Stimulated activated naive CD4-positive, alpha-beta T cell treated with Interleukin-2 at 50 U/mL for 16 hours (primary cell): ENCODE measurements at places on chromosomes 12 and 14.
A peak's percentile ranks its signal among the peaks of the same experiment; 100 is the strongest.

DNA sequence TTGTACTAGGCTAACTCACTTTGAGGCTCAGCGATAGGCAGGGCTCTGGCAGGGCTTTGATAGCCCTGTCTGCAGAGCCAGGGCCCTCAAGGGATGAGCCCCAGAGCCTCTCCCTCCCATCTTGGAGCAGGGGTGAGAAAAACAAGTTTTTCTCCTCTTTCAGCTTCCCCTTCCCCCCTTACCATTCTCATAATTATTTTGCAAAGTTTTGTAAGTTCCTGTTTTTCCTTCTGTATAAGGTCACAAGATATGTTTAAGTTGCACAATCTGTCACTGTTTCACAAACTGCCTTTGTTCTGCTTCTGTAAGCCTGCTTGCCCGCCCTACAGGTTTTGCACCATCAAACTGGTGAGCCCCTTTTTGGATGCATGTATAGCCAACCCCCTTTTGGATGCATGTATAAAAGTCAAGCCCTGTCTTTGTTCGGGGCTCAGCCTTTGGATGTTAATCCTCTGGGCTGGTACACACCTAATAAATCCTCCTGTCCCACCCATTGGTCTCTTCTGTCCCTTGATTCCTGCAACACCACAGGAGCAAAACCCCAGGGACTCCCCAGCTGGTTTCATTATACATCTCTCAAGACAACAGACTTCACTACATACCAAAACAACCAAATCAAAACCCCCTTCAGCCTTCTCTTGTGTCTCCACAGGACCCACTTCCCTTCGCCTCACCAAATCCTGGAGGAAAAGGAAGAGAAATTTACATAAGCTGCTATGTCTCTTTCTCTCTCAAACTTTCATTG, 52.5 kb upstream of the RESF1 start:
- DNase-seq = no peak

GRCh38 chr12:59168647-59169046, 248.3 kb upstream of the LRIG3 start:
- DNase-seq = no peak

GRCh38 chr14:54377501-54377900, 19.3 kb upstream of the CDKN3 start:
- DNase-seq = no peak

GRCh38 chr12:124543052-124543589, 24.3 kb downstream of the NCOR2 start:
- DNase-seq = no peak

- no peak for DNase-seq
Observed at GRCh38 chr12:71045781-71046180, 112.0 kb downstream of the TSPAN8 start.

DNA sequence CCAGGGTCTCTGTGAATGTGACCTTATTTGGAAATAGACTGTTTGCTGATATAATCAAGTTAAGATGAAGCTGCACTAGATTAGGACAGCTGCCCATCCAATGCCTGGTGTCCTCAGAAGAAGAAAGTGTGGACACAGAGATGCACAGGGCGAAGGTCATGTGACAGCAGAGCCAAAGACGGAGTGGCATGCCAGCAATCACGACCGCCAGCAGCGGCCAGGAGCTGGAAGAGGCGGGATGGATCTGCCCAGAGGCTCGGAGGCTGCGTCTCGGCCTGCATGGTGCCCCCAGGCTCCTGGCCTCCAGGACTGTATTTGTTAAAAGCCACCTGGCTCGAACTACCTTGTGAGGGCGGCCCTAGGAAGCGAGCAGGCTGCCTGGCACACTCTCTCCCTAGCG, 76.5 kb downstream of the RFLNA start:
- DNase-seq = no peak

- no peak for DNase-seq
Observed at GRCh38 chr12:109160433-109160832, 44.0 kb downstream of the ACACB start.

- no peak for DNase-seq
Observed at GRCh38 chr12:56141946-56142784, 10.2 kb upstream of the MYL6B start.

DNA sequence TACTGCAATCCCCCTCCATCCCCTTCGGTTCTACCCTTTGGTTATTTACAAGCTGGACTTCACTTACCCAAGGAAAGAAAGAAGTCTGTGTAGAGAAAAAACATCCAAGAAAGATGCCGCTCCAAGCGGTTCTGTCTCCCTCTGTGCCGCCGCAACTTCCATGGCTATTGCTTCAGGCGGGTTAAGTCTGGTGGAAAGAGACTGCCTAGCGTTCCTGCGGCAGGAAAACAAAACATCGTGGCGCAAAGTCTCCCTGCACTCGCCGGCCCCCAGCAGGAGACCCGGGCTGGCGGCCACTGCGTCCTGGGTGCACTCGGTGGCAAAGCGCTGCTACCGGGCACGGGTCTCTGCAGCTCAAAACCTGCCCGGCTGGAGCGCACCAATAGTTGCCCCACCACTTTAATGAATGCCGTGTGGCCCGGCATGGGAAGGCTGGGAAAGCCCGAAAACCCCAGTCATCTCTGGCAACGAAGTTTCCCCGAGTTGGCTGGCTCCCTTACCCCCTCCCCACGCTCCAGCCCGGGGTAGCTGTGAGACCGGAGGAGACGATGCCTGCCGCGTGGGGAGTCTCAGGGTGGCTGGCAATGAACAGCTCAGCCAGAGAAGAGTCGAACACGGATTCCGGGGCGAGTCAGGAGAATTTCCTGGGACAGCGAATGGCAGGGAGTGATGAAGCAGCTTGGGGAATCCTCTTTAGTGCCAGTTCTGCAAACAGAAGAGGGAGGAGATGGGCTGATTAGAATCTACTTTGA, 3.5 kb upstream of the KCNK10 start:
- DNase-seq = no peak

DNA sequence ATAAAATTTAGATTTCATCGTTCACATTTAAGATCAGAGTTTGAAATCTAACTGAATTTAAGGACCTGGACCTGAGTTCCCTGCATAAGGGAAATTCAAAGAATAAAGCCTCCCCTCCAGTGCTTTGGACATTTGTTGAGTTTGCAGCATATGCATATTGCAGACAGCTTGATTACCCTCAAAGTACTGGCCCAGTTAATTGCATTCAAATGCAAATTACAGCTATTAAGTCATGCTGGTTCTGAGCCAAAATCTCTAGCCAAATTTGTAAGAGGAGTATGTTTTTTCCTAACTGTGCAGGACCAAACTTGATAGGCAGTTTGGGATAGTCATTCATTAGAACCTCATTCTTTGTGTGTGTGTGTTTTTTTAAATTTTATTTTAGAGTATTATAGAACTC, 9.1 kb upstream of the KIF21A start:
- no peak for DNase-seq

- no peak for DNase-seq
Observed at GRCh38 chr12:113142173-113142885, 6.8 kb upstream of the RASAL1 start.

- DNase-seq = no peak
Observed at GRCh38 chr14:50763382-50764007, 67.5 kb downstream of the NIN start.

DNA sequence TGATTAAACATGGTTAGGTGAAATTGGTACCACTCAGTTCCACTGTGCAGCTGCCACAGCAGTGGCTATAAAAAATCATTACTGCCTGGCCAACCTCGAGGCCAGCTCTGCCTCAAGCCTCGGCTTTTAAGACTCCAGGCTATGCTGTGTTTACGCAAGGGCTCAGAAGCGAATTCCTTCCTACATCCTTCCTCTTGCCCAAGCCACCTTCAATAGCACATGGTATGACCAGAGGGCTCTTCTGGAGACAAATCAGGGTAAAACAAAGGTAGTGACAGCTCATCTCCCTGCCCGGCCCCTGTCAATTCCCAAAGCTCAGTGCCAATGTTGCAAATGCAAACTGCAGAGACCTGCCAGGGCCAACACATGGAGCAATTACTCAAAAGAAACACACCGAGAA, 31.9 kb downstream of the NUAK1 start:
- DNase-seq = no peak

- DNase-seq = peak; percentile 18
Observed at GRCh38 chr12:56487448-56488040, 417 bp downstream of the GLS2 start.

GRCh38 chr14:77145975-77146740, 4.6 kb upstream of the ZDHHC22 start:
- DNase-seq = no peak

GRCh38 chr12:10558301-10558700, 52.6 kb downstream of the EIF2S3B start:
- no peak for DNase-seq

DNA sequence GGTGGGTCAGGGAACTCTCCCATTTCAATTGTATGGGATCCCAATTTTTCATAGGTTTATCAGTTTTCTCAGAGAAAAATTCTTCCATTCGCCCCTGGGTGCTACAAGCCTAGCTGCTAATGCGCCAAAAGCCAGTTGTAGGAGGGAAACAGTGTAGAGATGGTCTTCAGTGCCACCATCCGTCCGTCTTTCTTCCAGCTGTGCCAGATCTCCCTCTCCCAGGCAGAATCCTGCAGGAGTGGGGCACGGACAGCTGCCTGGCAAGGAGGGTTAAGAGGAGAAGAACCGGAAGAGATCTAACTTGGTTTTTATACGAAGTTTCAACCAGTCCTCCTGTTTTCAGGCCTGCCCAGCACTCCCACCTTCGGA, 38.9 kb upstream of the FUT8 start:
- DNase-seq = no peak

DNA sequence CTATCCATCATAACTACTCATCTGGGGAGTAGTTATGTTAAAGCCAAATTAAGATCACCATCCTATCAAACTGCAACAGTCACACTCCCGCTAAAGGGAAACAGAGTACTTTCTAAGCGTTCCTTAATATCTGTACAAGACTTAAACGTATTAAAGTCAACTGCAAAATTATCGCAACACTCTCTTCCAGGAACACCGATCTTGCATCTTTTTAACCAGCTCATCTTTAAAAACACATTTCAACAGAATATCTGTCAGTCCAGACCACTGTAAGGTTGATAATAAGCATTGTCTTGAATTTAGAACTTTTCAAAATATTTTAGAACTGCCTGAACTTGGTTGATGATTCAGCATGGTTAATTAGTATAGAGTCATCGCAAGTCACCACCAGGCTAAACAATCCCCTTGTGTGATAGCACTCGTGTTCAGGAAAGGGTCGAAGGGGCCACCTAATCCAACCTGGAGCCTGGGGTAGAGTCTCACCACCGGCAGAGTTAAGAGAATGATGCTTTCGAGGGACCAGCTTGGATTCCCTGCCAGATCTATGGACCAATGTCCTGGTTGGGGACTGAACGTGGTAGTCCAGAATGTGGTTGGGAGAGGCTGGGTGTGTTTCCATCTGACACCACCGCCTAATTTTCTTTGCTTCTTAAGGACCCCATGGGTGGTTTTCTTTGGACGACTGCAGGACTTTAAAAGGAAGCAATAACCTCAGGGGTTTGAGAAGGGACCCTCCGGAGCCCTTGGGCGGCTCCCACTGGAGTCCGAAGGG, 890 bp downstream of the SPTLC2 start:
- DNase-seq = peak; percentile 13

DNA sequence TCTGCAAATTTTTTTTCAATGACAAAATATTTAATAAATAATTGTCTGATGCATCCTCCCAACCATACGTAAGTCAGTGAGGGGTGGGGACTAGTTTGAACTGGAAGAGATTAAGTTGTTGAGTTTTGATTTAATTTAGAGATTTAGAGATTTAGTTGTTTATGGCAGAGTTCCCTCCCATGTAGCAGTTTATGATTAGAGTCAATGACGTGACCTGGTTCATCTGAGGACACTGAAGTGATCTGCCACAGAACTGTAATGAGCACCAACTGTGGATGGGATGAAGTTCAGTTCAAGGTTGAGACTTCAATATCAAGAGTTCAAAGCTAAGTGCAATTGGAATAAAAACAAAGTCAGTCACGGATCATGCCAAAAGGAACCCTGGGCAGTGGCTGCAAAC, 609.3 kb downstream of the NOVA1 start:
- no peak for DNase-seq

DNA sequence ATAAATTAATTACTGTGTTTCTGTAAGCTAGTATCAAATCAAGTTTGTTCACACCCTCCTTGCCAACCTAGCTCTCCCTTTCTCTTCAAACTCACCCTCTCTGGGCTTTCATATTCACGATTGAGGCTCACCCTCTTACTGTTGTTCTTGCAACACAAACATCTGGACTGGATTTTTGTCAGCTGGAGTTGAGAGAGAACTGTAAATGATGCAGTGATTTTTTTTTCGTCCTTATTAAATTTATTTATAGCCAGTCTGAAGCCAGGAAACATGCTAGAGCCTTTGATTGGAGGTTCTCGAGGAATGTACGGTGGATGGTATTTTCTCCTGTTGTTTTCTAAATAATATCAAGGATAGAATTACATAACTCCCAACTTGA, 485.1 kb downstream of the ZFP36L1 start:
- DNase-seq = no peak

- DNase-seq = no peak
Observed at GRCh38 chr12:32501835-32502333, 102.5 kb downstream of the FGD4 start.

GRCh38 chr14:63993992-63994391, 141.2 kb downstream of the SYNE2 start:
- DNase-seq = no peak

GRCh38 chr14:98269533-98269932, 1002.5 kb downstream of the BCL11B start:
- no peak for DNase-seq

DNA sequence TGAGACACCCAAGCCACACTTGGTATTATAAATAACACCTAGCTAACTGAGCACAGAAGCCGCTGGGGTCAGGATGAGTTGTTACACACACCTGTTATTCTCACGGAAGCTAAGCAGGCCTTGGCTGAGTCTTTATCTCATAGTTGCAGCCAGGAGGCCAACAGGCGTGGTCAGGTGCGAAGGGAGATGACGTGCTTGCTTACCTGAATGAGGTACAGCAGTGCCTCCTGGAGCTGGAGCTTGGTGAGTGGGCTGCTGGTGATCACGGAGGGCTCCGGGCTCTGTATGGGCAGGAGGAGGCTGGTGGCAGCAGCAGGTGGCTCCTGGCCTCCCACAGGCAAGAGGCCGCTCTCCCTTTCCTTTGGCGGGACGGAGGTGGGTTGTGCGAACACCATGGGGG, 30.4 kb upstream of the CACNA2D4 start:
- DNase-seq = no peak
